ENCODE measurements at places on chromosomes 11 and 22.

- no peak for DNase-seq
Observed at GRCh38 chr11:128825050-128825784, 41.9 kb downstream of the KCNJ1 start.

DNA sequence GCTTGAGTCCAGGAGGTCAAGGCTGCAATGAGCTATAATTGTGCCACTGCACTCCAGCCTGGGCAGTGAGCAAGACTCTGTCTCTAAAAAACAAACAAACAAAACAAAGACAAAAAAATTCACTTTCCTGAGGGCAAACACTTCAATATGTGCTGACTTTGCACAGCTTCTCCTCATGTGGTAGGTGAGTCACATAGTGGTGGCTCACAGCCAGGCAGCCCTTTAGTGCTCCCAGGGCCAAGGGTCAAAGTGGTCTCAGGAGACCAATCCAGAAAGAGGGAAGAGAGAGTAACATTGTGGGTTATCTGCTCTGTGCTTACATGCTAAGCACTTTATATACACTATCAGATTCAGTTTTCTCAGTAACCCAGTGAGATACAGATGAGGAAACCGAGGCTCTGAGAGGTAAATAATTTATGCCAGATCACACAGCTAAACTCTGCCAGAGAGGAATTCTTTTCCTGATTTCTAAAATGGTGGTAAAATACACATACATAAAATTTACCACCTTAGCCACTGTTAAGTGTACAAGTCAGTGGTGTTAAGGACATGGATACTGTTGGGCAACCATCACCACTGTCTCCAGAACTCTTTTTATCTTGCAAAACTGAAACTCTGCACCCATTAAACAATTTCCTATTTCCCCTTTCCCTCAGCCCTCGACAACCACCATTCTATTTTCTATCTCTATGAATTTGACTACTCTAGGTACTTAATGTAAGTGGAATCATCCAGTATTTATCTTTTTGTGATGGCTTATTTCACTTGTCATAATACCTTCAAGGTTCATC lies 231.7 kb upstream of the NARS2 start:
- DNase-seq, result no peak

- DNase-seq, result peak; percentile 76
Observed at GRCh38 chr11:65429724-65430405, 7.3 kb downstream of the NEAT1 start.

DNA sequence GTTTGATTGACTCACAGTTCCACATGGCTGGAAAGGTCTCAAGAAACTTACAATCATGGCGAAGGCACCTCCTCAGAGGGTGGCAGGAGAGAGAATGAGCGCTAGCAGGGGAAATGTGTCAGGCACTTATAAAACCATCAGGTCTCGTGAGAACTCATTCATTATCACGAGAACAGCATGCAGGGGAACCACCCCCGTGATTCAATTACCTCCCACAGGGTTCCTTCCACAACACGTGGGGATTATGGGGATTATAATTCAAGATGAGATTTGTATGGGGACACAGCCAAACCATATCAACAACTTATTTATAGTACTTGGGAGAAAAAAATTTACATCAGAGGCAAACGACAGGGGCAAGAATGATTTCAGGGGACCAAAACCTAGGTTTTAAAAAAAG lies 3.0 kb downstream of the ME3 start:
- DNase-seq, result no peak

DNA sequence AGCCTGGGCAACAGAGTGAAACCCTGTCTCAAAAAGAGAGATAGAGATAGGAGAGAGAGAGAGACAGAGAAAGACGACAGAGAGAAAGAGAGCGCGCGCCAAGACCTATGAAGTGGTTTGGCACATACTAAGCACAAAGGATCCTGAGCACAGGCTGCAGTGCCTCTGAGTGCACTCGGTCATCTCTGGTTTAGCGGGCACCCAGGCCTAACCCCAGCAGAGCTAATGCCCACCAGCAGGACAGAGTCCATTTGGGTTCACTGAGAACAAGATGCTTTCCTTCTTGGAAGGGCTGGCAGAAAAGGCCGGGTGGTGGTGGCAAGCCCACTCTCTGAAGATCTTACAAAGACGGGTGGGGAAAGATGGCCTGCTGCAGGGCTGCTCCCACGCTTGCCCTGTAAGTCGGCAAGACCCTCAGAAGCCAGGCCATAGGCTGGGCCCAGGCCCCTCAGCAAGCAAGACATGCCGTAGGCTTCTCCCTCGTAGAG lies 3.3 kb downstream of the SCARF2 start:
- DNase-seq, result peak; percentile 29
